ENCODE measurements at places on chromosomes 5 and 9.

- no peak for DNase-seq
Observed at GRCh38 chr5:143492783-143493182, 89.3 kb upstream of the NR3C1 start.

DNA sequence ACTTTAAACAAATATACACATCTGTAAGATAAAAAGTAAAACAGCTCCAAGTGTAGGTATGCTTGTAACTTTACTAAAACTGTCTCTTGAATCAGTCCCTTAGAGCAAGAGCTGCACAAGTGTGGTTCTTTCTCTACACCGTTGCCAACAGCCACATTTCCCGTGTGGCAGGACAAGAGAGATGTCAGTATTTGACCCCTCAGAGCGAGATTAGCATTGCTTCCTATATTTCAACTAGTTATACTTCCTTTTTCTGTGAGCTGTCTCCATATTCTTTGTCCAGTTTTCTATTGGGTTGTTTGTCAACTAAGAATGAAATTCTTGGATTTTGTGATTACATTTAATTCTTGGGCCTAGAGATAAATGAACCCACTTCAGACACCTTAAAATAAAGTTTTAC is 8.0 kb downstream of the PLIN2 start:
- no peak for DNase-seq

- no peak for DNase-seq
Observed at GRCh38 chr5:38615042-38615441, 58.6 kb upstream of the LIFR start.

GRCh38 chr5:39194466-39195136 is 24.8 kb downstream of the FYB1 start:
- no peak for DNase-seq

GRCh38 chr9:35911690-35912089 is 2.4 kb downstream of the SPAAR start:
- DNase-seq: no peak
